ENCODE measurements at places on chromosomes 2 and 18. TPM values are rescaled to one million over a fixed set of nuclear protein-coding genes. Genes with fewer than 3 reads are reported as not detected.

Gene LTBP1
- 1.8 TPM for polyA plus RNA-seq

Gene CERKL
- not detected for polyA plus RNA-seq

Gene MYO5B
- polyA plus RNA-seq, result 0.42 TPM

Gene MOGAT1
- not detected for polyA plus RNA-seq

Gene PSMD1
- polyA plus RNA-seq, result 83.8 TPM

Gene PFN4
- polyA plus RNA-seq, result not detected

Gene AMMECR1L
- polyA plus RNA-seq, result 23.3 TPM

Gene RTP5
- 1.2 TPM for polyA plus RNA-seq

Gene AMER3
- 19.2 TPM for polyA plus RNA-seq

Gene ESPNL
- polyA plus RNA-seq, result 0.14 TPM

Gene HOXD4
- not detected for polyA plus RNA-seq

Gene MAPRE2
- 58.9 TPM for polyA plus RNA-seq

Gene LONRF2
- 20.9 TPM for polyA plus RNA-seq

Gene NT5DC4
- polyA plus RNA-seq, result not detected

Gene OR6B2
- polyA plus RNA-seq, result not detected

Gene UGT1A8
- not detected for polyA plus RNA-seq

Gene QPCT
- polyA plus RNA-seq, result not detected

Gene CXCR1
- not detected for polyA plus RNA-seq

Gene SLC5A7
- polyA plus RNA-seq, result not detected

Gene SERPINB3
- not detected for polyA plus RNA-seq

Gene C2orf80
- polyA plus RNA-seq, result 71.5 TPM

Gene STAT4
- 5.1 TPM for polyA plus RNA-seq

Gene CAPN14
- polyA plus RNA-seq, result 3.0 TPM

Gene CFC1
- 29.9 TPM for polyA plus RNA-seq
